ENCODE measurements at places on chromosomes 12 and 14. TPM values are rescaled to one million over a fixed set of nuclear protein-coding genes. Genes with fewer than 3 reads are reported as not detected.

Gene SPTLC2
- polyA plus RNA-seq: 3.2 TPM

Gene ALG10
- polyA plus RNA-seq: 0.76 TPM

Gene CLEC7A
- polyA plus RNA-seq: 1.0 TPM

Gene CSRNP2
- polyA plus RNA-seq: 9.2 TPM

Gene POTEG
- polyA plus RNA-seq: not detected

Gene PMCH
- not detected for polyA plus RNA-seq

Gene CFAP251
- 5.9 TPM for polyA plus RNA-seq

Gene PRIMA1
- 0.61 TPM for polyA plus RNA-seq

Gene TRHDE
- 2.2 TPM for polyA plus RNA-seq

GRCh38 chr12:56150563-56150962, 1.8 kb upstream of the MYL6B start:
- DNase-seq: no peak

DNA sequence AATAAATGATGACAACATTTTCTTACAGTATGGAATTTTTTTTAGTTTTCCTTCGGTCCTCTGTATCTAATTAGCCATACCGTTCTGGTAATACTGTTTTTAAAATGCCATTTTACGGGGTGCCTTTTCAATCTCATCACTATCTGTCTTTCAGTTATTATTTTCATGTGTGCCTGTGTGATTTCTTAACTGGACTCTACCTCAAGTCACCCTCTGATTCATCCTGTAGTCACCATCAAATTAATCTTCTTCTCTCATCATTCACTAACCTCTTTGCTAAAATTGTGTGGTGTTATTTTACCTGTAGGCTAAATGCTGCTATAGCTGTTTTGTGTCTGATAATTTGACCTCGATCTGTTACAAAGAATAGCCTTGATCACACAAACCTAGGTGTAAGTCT, 16.0 kb upstream of the CCT2 start:
- no peak for DNase-seq

DNA sequence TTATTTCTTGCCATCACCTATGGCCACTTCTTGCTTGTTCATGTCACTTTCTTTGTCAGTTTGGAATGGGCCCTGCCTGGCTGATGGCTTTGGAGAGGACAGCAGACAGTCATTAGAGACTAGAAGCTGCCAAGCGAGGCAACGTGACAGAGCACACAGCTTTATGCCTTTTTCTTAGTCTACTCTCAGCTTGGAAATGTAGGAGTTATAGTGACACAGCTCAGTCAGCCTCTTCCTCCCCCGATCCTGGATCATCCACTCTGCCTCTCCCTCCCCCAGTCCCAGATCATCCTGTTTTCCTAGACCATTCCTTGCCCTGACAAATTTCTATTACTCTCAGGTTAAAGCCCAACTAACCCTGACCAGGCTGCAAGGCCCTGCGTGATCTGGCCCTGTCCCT, 26.6 kb downstream of the ETV6 start:
- DNase-seq: no peak

DNA sequence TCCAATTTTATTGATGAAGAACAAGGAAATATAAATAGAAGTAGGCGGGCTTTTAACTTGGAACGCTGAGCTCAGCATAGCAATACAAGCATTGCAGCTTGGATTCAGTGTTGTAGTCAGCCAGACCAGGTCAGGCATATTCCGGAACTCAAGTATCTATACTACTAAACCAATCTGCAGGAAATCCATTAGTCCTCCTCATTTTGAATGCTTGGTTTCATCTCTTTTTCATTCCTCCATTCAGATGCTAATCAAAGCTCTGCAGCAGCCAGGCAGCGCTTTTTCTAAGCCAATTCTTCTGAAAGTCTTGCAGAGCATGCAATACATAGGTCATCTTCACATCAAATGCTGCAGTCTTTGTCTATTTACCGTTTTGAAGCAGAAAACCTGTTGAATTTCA, 49.0 kb downstream of the KIF21A start:
- no peak for DNase-seq

GRCh38 chr14:23640524-23641141, 4.5 kb downstream of the DHRS2 start:
- DNase-seq: no peak

DNA sequence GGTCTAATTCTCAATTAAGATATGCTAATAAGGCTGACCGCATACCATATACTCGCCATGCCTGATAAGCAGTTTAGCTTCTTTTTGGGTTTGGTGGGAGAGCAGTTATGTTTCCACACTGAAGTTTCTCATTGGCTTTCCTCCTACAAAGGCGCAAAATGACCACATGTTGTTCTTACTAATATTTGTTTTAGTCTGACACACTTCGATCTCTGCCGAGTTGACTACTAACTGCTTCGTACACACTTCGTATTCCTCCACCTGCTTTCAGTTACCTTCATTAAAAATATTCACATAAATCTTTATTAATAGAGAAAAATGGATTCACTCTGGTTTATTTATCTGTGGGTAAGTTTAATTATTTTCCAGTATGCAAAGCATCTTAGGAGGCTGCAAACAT, 41.7 kb downstream of the EMP1 start:
- DNase-seq: no peak

GRCh38 chr12:123111498-123112165, 39.3 kb downstream of the PITPNM2 start:
- DNase-seq: no peak

DNA sequence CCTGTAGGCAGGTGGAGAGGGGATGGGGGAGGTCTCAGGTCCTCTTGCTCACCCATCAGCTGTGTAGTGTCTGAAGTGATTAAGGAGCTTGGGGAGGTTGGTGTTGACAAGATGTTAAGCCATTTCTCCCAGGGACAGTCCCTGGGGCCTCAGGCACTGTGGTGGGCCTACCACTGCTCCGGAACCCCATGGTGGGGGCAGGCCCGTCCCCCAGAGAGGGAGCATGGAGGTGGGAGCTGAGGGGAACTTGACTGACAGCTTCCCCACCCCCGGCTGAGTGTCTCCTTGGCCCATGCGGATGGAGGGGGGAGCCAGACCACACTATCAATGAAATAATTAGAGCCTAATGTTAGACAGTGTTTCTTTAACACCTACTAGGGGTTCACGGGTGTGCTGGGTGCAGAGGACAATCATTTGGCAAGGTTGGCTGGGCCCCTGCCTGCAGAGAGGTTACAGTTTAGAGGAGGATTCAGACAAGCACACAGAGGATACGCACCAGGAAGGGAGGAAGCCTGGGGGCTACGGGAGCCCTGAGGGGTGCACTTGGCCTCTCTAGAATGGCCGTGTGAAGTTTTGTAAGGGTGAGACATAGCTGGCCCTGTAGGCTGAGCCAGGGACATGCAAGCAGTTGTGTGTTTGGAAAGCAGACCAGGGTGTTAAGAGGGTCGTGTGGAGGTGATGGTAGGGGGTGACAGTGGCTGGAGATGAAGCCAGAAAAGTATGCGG, 19.3 kb upstream of the KRT80 start:
- no peak for DNase-seq

GRCh38 chr12:94100211-94100627, 48.2 kb upstream of the PLXNC1 start:
- DNase-seq: no peak

- DNase-seq: no peak
Measured at GRCh38 chr14:102965282-102965681, 42.8 kb downstream of the AMN start.

GRCh38 chr12:47901718-47902093, 3.1 kb downstream of the VDR start:
- no peak for DNase-seq

DNA sequence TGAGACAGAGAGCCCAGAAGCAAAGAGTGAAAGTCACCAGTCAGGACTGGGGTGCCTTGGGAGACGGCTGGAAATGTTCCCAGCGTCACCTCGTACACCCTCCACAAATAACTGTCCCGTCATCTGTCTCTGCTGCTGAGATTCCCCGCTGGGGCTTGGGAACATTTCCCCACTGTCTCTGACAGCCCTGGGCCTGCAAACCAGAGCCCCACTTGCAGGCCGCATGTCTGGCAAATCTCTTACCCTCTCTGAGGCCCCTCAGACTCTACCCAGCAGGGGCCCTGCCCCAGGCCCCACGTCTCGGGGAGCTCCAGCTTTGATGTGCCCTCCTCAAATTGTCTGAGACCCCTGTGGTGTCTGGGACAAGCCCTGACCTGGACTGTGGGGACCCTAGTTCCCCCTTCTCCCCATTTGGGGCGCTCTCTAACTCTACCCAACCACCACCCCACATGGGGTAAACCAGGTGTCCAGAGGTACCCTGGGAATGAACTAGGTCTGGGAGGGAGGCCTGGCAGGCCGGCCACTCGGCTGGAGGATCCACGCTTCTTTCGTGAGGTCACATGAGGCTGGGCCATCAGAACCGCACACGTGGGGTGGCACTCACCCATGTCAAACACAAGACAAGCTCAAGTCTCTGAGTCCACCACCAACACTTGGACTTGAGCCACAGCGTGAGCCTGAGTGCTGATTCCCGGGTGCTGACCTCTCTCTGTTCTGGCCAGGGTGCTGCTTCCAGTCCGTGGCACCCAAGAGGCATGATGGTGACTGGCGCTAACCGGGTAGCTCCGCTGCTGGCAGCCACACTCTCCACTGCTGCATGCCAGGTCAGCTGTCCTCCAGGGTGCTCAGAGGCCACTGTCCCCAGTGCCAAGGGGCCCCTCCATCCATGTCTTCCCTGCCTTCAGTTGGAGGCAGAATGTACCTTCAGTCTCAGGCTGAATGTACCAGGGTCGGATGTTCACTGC, 59.8 kb downstream of the DIO3 start:
- DNase-seq: no peak

GRCh38 chr12:57430112-57430930, 522 bp downstream of the R3HDM2 start:
- no peak for DNase-seq

DNA sequence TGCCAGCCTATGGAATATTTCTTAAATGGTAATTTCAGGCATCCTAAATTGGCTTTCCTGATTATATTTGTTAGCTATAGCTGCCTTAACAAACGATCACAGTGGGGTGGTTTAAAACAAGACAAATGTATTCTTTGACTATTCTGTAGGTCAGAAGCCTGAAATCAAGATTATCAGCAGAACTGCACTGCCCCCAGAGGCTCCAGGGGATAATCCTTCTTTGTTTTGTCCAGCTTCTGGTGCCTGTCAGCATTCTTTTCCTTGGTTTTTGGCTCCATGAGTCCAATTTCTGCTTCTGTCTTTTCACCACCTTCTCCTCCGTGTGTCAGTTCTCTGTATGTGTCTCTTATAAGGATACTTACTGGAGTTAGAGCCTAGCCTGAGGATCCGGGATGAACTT, 1282.2 kb upstream of the USP15 start:
- DNase-seq: no peak

GRCh38 chr12:7042842-7043241, 17.7 kb upstream of the C1S start:
- no peak for DNase-seq

- no peak for DNase-seq
Measured at GRCh38 chr14:31229638-31230572, 22.3 kb upstream of the HECTD1 start.

DNA sequence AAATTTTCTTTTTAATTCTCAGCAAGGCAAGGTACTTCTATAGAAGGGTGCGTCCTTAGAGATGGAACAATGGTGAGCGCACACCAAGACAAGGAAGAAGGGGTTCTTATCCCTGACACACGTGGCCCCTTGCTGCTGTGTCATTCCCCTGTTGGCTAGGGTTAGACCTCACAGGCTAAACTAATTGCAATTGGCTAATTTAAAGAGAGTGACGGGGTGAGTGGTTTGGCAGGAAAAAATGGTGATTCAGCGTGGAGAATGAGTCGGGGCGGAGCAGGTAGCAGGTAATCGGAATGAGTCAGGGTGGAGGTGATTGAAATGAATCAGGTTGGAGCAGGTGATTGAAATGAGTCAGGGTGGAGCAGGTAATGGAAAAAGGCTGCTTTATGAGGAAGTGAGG, 36.3 kb upstream of the HECTD1 start:
- DNase-seq: no peak

DNA sequence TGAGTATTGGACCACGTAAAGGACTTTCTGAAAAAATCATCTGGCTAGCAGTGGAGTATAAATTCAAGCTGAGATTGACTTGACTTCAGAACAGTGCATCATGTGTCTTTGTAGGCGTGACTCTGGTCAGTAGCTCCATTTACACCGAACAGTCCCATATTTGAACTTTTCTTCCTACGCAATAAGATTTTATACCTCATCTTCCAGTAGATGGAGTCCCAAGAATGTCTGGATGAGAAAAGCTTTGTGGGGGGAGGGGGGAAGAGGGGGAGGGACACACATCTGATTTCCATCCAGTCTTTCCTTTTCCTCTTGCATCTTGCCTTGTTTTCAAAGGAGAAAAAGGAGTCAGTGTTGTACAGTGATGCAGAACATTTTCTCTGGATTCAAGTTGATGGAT, 241.0 kb downstream of the EMP1 start:
- DNase-seq: no peak

- DNase-seq: no peak
Measured at GRCh38 chr12:3483089-3483488, 7.9 kb upstream of the PRMT8 start.

DNA sequence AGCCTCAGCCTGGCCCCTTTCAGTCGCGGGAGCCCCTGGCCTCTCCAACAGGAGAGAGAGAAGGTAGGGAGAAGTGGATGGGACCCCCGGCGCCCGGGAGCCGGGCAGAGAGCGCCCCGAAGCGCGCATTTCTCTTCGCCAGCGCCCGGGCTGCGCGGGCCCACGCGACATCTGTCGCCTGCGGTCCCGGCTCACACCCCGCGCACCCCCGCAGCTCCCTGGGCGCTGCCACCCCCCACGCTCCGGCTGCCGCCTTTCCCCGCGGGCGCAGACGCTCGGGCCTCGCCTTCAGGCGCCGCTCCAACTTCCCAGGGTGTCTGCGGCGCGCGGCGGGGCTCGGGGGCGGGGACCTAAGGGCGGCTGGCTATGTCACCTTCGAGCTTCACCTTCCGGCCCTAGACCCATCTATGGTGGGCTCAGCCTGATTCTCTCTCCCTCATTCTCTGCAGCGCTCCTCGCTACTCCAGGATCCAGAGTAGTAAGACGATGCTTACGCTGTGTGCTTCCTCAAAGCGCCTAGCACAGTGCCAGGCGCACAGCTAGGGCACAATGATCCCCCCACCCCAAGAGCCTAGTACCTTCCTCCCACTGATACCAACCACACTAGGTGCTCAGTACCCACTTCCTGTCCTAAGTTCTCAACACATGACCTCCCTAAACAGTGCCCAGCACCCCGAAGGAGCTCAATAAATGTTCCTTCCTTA, 1.6 kb downstream of the HRK start:
- no peak for DNase-seq

Data from pancreas (tissue), 10 donors.